ENCODE measurements at places on chromosomes 5 and 9.

- DNase-seq: no peak
These were observed 68.7 kb upstream of the WDR41 start for GRCh38 chr5:77560677-77561263.

GRCh38 chr5:66170195-66170919 is 26.3 kb downstream of the SREK1 start:
- DNase-seq: no peak

DNA sequence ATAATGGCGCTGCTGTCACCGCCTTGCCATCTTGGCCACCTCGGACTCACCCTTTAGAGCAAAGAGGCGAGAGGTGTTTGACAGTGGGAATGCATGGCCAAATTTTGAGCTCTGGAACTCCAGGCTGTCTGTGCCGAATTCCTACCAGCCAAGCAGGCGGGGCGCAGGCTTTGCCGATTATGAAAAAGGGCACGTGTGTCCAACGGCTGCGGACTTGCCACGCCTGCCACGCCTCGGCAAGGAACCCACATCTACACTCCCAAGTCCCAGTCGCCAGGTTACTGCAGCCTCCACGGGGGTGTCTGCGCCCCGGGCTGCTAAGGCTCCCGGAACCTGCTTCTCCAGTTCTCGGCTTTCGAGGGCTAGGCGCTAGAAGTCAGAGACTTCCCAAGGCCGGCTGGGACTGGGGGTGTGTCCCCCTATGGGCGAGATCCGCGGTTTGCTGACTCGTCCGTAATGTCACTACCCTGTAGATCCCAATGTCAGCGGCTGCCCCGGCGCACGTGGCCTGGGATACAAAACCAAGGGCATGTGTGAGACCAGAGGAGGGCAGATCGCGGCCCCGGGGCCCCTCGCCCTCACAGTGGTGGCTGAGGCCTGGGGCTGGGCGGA is 2.8 kb downstream of the NPR3 start:
- DNase-seq: no peak

- DNase-seq: no peak
These were observed 283.6 kb downstream of the NR3C1 start for GRCh38 chr5:143119881-143120341.

DNA sequence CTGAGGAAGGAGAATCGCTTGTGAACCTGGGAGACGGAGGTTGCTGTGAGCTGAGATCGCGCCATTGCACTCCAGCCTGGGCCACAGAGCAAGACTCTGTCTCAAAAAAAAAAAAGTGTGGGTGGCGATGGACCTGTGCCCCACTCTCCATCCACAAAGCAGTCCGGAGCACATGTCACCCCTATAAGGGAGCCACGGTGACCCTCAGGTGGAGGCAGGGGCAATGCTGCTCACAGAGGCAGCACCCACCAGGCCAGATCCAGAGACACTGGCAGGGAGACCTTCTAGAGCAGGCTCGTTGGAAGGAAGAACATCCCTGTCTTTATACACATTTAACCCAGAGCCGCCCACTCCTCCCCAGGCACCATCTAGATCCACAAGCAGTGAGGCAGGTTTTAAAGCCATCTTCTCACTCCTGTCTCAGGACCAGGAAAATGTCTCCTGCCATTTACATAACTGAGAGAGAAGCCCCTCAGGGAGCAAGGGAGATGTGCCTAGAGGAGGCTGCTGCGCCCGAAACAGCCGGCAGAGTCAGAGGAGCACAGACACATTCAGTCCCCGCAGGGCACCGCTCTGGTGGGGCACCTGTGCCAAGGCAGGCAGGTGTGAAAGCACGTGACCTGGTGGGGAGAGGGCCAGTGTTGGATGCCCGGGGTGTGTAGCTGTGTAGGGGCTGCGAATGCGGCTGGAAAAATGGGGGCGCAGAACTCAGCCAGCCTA is 31.6 kb upstream of the ADAMTS2 start:
- DNase-seq: no peak

- DNase-seq: no peak
These were observed 489.6 kb upstream of the ZNF608 start for GRCh38 chr5:125236007-125236406.

- no peak for DNase-seq
These were observed 171.2 kb downstream of the CDK5RAP2 start for GRCh38 chr9:120408680-120409258.

DNA sequence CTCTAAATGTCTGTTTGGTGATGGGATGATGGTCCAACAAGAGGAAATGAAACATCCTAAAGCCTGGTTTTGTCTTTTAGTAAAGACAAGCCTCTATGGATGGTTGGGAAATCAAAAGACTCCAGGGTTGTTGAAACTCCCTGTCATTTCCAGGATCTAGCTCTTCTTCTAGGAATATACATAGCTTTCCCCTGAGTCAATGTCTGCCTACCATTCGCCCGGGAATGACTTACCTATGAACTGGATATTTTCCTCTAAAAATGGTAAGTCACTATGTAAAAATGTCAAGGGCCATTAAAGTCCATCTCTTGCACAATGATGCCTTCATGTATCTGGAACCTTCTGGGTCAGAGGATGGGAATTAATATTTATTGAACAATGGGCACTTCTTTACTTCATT is 11.1 kb upstream of the KIF12 start:
- no peak for DNase-seq

GRCh38 chr9:131986089-131986488 is 93.6 kb downstream of the MED27 start:
- DNase-seq: no peak

DNA sequence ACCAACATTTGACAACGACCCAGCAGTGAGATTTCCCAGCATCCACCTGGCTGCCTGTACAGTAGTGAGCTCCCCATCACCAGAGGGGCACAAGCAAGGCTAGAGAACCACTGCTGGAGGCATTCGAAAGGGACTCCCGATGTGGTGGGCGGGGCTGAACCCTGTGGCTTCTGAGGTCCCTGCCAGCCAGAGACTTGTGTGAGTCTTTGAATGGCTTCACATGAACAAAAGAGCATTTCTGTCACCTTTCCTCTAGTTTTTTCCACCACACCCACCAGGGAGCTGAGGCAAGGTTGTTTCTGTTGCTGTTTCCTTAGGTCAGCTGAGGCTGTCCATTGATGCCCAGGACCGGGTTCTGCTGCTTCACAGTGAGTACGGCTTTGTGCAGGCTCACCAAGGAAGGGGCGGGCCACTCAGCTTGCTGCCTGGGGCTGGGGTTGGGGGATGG is 15.7 kb downstream of the RGS3 start:
- DNase-seq: no peak

DNA sequence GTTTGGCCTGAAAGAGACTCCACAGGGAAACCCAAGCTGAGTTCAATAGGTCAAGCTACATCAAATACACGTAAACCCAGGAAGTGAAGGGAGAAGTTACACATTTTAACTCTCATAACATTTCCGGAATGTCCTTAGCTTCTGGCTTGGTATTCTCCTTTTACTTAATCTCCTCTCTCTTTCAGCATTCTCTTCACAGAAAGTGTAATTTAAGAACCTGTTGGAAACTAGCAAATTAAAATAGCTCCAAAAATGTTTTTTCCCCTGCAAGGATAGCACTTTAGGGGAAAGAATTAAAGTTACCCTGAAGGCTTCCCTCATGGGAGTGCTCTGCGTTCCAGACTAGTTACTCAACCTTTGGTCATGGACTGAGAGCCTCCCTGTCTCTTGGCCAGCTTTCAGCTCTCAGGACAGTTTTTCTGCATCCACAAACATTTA is 292.7 kb upstream of the TARS1 start:
- DNase-seq: no peak

GRCh38 chr5:75277463-75277862 is 40.8 kb upstream of the ANKRD31 start:
- no peak for DNase-seq
